CD4-positive, alpha-beta T cell treated with Interleukin-17A for 4 hours (primary cell): ENCODE measurements at places on chromosomes 2 and 18.

DNA sequence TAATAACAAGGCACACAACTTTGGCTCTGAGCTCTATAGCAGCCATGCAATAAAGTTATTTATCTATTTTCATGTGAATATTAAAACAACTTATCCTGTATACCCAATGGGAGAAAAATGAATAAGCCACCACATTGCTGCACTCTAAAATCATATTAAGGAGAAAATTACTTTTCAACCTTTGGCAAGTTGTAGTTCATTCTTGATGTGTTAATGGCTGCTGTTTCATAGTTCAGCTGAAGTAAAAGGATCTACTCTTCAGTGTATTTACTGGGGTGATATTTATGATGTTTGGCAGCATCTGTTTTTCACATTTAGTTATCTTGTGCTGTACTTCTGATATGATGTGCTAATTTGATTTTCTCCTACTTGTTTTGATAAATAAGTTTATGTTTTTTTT, 71.8 kb downstream of the TMEFF2 start:
- no peak for DNase-seq

- no peak for DNase-seq
Observed at GRCh38 chr2:210009126-210009525, 6.7 kb downstream of the RPE start.

DNA sequence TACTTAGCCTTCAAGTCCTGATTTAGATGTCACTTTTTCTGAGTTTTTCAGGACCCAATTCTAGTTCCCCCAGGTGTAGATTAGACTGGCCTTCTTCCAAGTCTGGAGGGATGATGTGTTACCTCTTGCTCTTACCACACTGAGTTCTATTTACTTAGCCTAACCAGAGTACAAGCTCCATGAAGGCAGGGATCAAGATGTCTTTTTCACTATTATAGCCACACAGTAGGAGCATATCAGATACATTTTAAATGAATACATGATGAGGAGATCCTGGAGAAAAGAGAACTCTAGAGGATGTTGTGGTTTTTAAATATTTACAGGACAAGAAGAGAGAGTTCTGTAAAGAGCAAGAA, 30.3 kb downstream of the TMEM87B start:
- DNase-seq, result no peak

GRCh38 chr2:88871336-88871735, 179.9 kb downstream of the RPIA start:
- DNase-seq, result no peak

GRCh38 chr2:41707790-41708451, 339.9 kb upstream of the PKDCC start:
- no peak for DNase-seq

DNA sequence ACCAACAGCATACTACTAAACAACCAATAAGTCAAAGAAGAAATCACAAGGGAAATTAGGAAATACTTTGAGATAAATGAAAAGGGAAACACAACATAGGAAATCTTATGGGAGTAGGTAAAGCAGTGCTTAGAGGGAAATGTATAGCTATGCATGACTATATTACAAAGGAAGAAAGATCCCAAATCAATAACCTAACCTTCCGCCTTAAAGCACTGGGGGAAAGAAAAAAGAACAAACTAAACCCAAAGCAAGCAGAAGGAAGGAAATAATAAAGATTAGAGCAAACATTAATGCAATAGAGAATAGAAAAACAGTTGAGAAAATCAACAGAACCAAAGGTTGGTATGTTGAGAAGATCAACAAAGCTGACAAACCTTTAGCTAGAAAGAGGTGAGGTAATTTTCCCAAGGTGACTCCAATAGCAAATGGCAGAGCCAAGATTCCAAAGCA, 49.9 kb downstream of the DDX1 start:
- DNase-seq, result no peak

- no peak for DNase-seq
Observed at GRCh38 chr2:145725876-145726275, 1206.0 kb upstream of the ZEB2 start.

- DNase-seq, result no peak
Observed at GRCh38 chr2:231364961-231365810, 30.3 kb upstream of the B3GNT7 start.

DNA sequence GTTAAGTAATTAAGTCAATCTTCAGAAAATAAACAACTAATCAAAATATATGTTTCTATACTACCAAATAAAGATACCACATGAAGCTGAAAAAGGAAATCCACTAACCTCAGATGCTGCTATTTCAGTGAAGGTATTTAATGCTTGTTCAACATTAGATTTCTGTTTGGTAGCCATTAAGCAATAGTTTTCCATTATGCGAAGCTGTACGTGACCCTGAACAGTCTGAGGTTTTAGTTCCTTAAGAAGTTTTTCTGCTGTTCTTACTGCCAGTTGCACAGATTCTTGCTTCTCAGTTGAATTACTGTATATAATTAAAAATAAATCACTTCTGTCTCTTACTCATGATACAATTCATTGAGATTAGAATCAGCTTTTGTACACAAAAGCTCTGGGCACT, 65.4 kb downstream of the TTC21B start:
- DNase-seq, result no peak

GRCh38 chr2:223123855-223124610, 72.0 kb downstream of the KCNE4 start:
- DNase-seq, result no peak

DNA sequence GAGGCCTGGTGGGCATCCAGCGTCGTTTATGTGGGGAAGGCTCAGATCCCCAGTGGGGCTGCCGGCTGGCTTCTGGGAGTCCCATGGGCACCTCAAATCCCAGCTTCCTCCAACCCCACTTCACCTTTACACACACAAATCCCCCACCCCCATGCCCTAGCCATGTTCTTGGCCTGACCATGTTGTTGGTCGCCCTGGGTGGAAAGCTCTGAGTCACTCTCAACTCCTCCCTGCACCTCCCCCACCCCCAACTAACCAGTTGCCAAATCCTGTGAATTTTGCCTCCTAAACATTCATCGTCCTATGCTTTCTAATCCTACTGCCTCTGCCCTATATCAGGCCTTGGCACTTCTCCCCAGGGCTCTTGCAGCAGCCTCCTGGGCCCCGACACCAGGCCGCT, 6.4 kb downstream of the TNS1 start:
- DNase-seq, result no peak

GRCh38 chr18:10900435-10900834, 248.9 kb downstream of the PIEZO2 start:
- no peak for DNase-seq

GRCh38 chr2:178761759-178762371, 45.4 kb downstream of the TTN start:
- peak; percentile 23 for DNase-seq

- no peak for DNase-seq
Observed at GRCh38 chr2:120531863-120532600, 186.1 kb downstream of the INHBB start.

GRCh38 chr2:177733-178132, 86.1 kb downstream of the SH3YL1 start:
- DNase-seq, result peak; percentile 4

- no peak for DNase-seq
Observed at GRCh38 chr2:163493359-163494298, 242.2 kb downstream of the FIGN start.

GRCh38 chr2:88760819-88761598, 69.5 kb downstream of the RPIA start:
- DNase-seq, result no peak

GRCh38 chr2:241773511-241774418, 2.9 kb upstream of the GAL3ST2 start:
- DNase-seq, result no peak

DNA sequence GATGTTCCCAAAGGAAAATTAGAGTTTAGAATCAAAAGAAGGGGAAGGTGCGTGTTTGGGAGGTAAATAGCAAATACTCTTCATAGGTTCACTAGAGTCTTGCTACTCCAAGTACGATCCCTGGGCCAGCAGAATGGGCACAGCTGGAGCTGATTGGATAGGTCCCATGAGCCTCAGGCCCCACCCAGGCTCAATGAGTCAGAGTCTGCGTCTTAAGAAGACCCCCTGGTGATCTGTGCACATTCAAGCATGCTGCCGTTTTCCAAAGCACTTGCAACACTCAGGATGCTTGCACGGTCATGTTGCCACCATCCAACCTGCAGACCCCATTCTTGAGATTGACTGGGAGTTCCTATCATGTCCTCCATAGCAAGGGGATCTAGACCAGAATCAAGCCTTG, 40.5 kb downstream of the ABCG8 start:
- no peak for DNase-seq

DNA sequence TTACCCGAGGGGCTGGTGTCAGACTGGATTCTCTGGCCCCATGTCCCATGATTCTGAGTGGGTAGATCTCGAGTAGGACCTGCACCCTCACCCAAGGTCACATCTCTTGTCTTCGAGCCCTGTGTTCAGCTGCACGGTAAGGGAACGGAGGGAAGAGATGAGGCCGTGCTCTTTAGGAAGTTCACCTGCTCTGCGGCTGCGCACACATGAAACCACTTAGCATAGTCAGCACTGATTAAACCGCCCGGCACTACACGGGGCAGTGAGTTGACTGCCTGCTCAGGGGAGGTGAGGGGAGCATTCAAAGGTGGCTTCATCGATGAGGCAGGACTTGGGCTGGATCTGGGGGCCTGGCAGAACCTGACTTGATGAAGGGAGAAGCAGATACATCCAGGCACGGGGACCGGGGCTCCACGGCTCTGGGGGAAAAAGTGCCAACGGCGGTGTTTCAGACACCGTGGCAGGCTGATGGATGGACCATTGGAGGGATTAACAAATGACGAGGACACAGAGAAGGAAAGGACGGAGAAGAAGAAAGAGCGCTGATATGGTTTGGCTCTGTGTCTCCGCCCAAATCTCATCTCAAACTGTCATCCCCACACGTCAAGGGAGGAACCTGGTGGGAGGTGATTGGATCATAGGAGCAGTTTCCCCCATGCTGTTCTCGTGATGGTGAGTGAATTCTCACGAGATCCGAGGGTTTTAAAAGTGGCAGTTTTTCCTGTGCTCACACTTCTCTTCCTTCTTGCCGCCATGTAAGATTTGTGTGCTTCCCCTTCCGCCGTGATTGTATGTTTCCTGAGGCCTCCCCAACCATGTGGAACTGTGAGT, 248.6 kb downstream of the CYP26B1 start:
- no peak for DNase-seq

DNA sequence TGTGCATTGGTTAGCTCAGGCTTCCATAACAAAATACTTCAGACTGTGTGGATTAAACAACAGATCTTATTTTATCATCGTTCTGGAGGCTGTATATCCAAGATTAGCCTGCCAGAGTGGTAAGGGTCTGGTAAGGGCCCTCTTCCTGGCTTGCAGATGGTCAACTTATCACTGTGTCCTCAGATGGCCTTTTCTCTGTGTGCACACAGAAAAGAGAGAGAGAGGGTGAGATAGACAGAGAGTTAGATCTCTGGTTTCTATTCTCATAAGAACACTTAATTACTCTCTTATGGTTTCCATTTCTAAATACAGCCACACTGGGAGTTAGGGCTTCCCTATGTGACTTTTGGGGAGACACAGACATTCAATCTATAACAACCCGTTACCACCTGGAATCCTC, 1003.5 kb downstream of the TSN start:
- DNase-seq, result no peak

GRCh38 chr2:26534098-26534864, 56.4 kb upstream of the OTOF start:
- no peak for DNase-seq
